Myometrial cell (primary cell): ENCODE measurements at places on chromosomes 11 and 22. TPM values are rescaled to one million over a fixed set of nuclear protein-coding genes. Genes with fewer than 3 reads are reported as not detected.

KRTAP5-1 gene
- not detected in 2 replicates for total RNA-seq

GPR83 gene
- not detected in 2 replicates for total RNA-seq

ANO5 gene
- not detected in 2 replicates for total RNA-seq

MAPK8IP1 gene
- total RNA-seq: 11.9 and 17.3 TPM in 2 replicates

DEFB131B gene
- total RNA-seq: not detected in 2 replicates

SVIP gene
- total RNA-seq: 3.4 and 5.8 TPM in 2 replicates

MS4A14 gene
- total RNA-seq: not detected in 2 replicates

HTR3B gene
- not detected in 2 replicates for total RNA-seq

ARVCF gene
- 1.7 and 4.4 TPM in 2 replicates for total RNA-seq

MUC15 gene
- total RNA-seq: not detected in 2 replicates

PDE3B gene
- 0.18 and 1.2 TPM in 2 replicates for total RNA-seq

VSIG2 gene
- total RNA-seq: 1.6 TPM in 1 of 2 replicates, not detected in the other

MPZL2 gene
- not detected in 2 replicates for total RNA-seq

ANO1 gene
- not detected in 2 replicates for total RNA-seq

ZP1 gene
- total RNA-seq: 0.89 TPM in 1 of 2 replicates, not detected in the other

SCGB1C1 gene
- total RNA-seq: not detected in 2 replicates

OR4C15 gene
- total RNA-seq: not detected in 2 replicates

UPB1 gene
- total RNA-seq: not detected in 2 replicates

HORMAD2 gene
- total RNA-seq: not detected in 2 replicates

POU2AF1 gene
- total RNA-seq: not detected in 2 replicates

ATF4 gene
- total RNA-seq: 498 and 521 TPM in 2 replicates

CHRNA10 gene
- 0.71 TPM in 1 of 2 replicates, not detected in the other for total RNA-seq
